Activated CD4-positive, alpha-beta memory T cell treated with anti-CD3 and anti-CD28 coated beads for 36 hours (primary cell): ENCODE measurements at places on chromosomes 7 and 10. TPM values are rescaled to one million over a fixed set of nuclear protein-coding genes. Genes with fewer than 3 reads are reported as not detected.

The ASB10 gene
- not detected for total RNA-seq

The CNTNAP2 gene
- total RNA-seq = not detected

The RAMP3 gene
- total RNA-seq = not detected

The FEZF1 gene
- total RNA-seq = not detected

The ZNF800 gene
- total RNA-seq = 24.9 TPM

The KLF14 gene
- total RNA-seq = not detected

The TRIL gene
- not detected for total RNA-seq
